ENCODE measurements at places on chromosomes 6 and 20. TPM values are rescaled to one million over a fixed set of nuclear protein-coding genes. Genes with fewer than 3 reads are reported as not detected.

POU5F1 gene
- 0.57 TPM for total RNA-seq

PPP1R3G gene
- total RNA-seq = 10.1 TPM

HFE gene
- total RNA-seq = 13.5 TPM

AIF1 gene
- 310 TPM for total RNA-seq

ENPP5 gene
- 10.3 TPM for total RNA-seq

AGER gene
- 24.9 TPM for total RNA-seq
